ENCODE measurements at places on chromosomes 7 and 10.

- no peak for DNase-seq
These were observed at the start of gene NRCAM for GRCh38 chr7:108455998-108456677. NRCAM (minus strand) TSS chr7:108456436; CDS start chr7:108240064, 216,372 bp downstream.

DNA sequence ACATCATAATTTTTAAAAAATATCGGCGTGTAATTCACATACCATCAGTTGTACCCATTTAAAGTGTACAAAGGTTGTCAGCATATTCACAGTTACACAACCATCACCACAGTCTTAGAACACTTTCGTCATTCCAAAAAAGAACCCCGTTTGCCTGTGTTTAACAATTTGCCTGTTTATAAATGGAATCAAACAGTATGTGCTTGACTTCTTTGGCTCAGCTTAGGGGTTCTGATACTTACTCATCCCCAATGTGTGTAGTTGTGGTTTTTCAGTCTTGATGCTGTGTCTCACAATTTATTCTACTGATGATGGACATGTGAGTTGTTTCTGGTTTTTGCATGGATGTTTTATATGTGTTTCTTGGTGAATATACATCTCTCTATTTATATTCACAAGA is 50.0 kb downstream of the PRPF18 start:
- no peak for DNase-seq

DNA sequence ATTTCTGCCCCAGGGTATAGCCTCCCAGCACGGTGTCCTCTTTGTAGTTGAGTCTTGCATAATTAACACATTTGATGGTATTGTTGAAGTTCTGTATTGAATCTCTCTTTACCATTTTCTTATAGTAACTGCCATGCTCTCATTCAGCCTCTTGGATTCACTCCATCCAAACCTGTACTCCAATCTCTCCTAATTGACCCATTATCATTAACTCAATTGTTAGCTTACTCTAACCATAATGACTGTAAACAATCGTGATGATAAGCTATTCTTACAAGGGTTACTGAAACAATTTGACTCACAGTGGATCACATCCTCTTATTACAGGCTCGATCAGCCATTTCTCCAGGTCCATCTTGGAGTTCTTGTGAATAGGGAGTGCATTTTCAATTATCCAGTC is 191.9 kb upstream of the AGK start:
- DNase-seq = no peak

DNA sequence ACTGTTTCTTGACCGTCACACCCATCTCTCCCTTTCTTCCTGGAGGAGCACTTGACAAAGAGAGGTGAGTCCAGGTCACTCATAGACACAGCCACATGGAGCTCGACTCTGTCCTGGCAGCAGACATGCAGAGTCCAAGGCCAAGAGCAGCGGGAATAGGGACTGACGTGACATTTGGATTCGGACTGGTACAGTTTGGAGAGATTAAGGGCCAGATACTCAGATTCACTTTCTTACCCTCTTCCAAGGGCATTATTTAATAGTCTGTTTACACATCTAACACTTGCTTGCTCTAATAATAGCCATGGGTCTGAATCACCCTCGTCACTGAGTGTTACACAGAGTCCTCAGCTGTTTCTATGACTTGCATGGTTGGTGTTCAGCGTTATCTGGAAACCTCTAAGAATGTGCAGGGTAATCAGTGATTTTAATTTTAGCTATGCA is 39.2 kb upstream of the OTUD1 start:
- DNase-seq = peak; percentile 7

DNA sequence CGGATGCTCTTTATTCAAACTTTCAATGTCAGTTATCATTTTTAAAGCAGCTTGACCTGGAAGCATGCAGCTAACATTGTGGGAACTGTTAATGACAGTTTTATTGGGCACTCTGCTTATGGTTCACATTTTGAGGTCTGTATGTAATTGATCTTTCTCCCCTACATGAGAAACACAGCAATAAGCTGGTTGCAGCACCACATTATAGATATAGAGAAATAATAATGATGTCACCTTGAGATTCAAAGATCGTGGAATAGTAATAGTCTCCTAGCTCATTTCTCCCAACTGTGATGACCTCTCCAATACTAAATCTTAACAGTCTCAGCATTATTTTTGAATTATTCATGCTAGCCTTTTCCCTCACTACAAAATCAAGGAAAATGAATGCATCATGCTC is 22.7 kb upstream of the MGMT start:
- no peak for DNase-seq

DNA sequence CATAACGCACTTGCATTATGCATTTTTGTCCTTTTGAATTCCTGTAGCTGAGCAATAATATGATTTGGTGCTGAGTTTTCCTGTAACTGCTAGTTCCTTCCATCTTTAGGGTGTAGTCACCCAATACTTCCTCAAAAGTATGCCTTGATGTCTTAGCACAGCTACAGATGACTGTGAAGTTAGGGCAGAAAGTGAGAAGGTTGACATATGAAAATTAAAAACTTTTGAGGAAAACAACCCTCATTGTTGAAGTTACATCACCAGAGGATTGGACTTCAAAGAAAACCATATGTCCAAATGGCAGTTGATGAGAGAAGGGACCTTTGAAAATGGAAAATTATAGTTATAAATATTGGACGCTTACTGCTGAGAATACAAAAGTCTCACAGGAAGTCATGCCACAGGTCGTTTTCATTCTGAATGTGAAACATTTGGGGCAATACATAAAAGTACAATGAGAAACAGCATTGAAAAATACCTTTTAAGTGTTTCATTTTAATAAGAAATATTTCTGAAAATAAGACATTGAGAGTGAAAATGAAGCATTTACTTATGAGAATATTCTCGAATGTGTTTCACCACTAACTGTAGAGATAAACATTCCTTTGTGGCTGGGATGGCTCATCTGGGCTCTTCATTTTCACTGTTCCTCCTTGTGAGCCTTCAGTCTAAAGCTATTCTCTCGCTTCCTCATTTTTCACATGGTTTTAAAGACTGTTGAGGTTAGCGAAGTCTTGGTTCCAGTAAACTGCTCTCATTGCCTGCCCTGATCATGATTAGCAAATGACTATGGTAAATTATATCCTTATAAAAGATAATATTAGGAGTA is 61.4 kb upstream of the NME8 start:
- DNase-seq = no peak

- no peak for DNase-seq
These were observed 64.2 kb upstream of the PRKAR2B start for GRCh38 chr7:106980358-106980685.

- no peak for DNase-seq
These were observed 99.5 kb downstream of the HIP1 start for GRCh38 chr7:75639071-75639885.

DNA sequence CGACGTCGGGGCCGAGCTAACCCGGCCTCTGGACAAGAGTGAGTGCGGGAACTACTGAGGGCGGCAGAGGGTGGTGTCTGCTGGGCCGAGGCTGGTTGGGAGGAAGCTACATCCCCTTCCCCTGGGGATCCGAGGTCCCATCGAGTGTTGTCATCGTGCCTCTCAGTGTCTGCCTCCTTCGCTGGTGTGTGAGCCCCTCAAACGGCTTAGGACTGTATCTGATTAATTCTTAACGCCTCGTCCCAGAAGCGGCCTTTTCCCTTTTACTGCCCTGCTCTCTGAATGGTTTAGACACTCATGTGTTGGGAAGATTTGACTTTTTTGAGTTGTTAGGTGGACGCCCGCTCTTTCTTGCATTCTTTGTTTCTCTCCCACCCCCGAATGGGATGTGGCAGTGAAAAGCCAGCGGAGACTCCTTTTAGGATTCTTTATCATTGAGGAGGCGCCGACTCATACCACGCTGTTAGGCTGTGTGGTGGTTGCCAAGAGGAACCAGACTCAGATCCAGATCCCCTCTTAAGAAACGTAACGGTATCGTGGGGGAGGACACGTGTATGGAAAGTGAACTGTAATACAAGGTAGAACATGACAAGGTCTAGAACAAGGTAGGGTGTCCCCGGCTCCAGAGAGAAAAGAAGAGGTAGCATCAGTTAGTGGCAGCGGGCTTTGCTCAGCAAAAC is 631 bp downstream of the SUPV3L1 start:
- DNase-seq = no peak

GRCh38 chr10:97762816-97763215 is 9.0 kb downstream of the SFRP5 start:
- no peak for DNase-seq

GRCh38 chr7:37007268-37007667 is 283.0 kb upstream of the AOAH start:
- DNase-seq = no peak

GRCh38 chr10:33653584-33654367 is 319.3 kb upstream of the NRP1 start:
- DNase-seq = peak; percentile 83

DNA sequence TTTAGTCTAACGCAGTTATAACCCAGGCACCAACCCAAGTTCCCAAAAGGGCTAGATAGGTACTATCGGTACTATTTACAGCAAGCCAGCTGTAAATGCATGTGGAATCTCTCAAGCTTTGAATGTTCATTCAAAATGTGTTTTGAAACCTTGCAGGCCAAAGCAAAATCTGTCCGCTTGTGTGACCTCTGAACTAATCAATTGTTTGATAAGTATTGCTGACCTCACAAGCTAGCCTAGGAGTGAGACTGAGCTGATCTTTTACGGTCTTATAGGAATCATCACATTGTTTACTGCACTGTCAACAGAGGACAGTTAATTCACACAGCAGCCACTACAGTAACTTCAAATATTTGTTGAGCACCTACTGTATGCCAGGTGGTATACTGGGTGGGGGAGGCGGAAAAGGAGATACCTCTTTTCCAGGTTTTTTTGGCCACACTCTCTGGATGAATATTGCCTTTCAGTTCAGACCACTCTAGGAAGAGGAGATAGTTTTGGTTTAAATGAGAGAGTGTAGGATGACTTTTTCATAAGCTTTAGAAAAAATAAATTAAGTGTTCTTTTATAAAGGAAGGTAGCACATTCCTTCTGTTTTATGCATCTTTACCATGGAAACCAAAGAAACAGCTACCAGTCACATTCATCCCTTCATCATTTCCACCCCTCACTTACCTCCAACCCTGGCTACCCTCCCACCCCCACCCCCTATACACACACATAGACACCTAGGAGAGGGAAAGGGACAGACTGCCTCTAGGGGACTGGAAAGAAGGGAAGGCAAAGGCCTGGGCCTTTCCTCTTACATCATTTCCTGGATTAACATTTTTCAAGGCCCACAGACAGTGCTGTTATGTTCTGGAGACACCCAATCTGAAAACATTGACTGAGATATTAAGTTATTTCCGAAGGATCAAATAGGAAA is 2.4 kb downstream of the PAPSS2 start:
- DNase-seq = no peak

DNA sequence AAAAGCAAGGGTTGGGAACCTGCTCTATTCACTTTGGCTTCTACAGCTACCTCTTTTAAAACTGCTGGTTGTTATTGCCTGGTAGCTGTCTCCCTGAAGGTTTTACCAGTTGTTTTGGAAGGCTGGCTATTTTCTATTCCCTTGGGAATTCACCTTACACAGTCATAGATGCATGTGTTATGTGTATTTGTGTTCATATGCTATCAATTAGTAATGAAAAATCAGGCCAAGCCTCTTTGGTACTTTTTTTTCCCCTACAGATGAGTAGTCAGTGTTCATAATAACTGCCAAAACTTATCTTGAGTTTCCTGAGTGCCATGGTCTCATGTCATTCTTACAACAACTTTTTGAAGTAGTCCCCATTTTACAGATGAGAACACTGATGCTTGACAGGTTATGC is 738.0 kb upstream of the GALNT17 start:
- no peak for DNase-seq

DNA sequence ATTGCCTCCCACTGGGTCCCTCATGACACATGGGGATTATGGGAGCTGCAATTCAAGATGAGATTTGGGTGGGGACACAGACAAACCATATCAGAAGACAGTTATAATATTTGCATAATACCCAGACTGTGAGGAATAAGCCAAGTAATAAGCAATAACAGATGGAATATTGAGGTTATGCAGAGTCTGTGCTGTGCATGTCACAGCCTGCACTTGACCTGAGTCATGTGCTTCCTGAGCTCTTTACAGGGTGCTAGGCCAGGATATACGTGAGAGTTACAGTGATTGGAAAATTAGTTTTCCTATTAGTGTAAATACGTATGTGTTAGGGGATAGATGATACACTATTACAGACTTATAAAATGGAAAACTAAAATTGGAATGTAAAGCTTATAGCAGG is 288.7 kb downstream of the SDK1 start:
- DNase-seq = no peak

GRCh38 chr10:78937800-78938694 is 130.7 kb upstream of the ZMIZ1 start:
- no peak for DNase-seq

- DNase-seq = no peak
These were observed 188.1 kb upstream of the CELF2 start for GRCh38 chr10:10829576-10829975.

DNA sequence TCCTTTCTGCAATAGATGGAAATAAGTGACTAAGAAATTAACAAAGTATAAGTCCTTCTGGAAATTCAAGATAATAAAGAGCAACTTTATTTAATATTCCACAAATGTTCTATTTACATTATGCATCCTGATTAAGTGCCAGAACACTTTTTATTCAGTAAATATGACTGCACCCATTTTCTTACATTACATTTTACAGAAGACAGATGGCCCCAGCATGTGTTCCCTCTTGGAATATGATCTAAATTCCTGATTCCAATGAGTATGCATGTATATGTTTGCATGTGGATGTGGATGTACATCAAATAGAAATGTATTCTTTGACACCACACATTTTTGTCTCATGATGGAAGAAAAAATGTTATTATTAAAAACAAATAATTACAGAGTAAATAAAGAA is 628.7 kb upstream of the SEMA3D start:
- DNase-seq = no peak

- no peak for DNase-seq
These were observed at the start of gene POM121L12 for GRCh38 chr7:53035499-53036412. POM121L12 (plus strand) TSS chr7:53035633; CDS start chr7:53035672, 39 bp downstream.

GRCh38 chr7:74223711-74224510 is 14.1 kb downstream of the LAT2 start:
- DNase-seq = no peak

DNA sequence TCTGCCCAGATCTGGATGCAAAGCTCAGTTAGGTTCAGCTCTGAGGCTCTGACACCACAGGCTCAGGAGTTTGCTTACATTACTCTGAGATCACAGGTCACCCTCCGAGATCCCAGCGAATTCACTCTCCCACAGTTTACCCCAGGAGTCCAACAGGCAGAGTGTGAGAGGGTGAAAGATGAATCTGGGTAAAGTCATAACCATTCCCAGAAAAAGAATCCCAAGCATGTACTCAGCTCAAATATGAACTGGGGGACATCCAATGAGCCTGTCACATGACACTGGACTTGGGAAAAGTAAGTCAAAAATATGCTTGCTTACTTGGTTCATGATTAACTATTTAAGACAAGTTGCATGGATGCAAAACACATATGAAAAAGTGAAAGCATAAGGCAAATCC is 110.3 kb upstream of the ARID5B start:
- DNase-seq = peak; percentile 84
